Dermis microvascular lymphatic vessel endothelial cell (primary cell): ENCODE measurements at places on chromosomes 5 and 9. TPM values are rescaled to one million over a fixed set of nuclear protein-coding genes. Genes with fewer than 3 reads are reported as not detected.

The RANBP17 gene
- total RNA-seq, result 4.4 and 4.5 TPM in 2 replicates

The PCDHA3 gene
- total RNA-seq, result 0.13 and 0.25 TPM in 2 replicates

DNA sequence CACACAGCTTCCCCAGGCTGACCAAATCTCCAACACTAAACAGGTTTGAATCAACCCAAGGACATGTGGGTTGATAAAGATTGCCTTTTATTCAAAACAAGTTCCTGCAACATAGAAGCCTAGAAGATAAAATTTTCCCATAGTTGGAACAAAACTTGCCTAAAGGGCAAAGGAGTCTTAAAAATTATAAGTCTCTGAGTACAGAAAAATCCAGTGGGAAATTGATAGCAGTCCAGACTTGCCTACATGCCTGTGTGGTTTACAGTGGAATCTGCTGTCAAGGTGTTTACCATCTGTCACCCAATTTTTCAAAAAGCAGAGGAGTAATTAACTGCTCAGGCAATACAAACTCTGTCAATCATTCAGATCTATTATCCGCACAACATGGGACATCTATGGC, 168.2 kb downstream of the PPP2R2B start:
- DNase-seq, result no peak

DNA sequence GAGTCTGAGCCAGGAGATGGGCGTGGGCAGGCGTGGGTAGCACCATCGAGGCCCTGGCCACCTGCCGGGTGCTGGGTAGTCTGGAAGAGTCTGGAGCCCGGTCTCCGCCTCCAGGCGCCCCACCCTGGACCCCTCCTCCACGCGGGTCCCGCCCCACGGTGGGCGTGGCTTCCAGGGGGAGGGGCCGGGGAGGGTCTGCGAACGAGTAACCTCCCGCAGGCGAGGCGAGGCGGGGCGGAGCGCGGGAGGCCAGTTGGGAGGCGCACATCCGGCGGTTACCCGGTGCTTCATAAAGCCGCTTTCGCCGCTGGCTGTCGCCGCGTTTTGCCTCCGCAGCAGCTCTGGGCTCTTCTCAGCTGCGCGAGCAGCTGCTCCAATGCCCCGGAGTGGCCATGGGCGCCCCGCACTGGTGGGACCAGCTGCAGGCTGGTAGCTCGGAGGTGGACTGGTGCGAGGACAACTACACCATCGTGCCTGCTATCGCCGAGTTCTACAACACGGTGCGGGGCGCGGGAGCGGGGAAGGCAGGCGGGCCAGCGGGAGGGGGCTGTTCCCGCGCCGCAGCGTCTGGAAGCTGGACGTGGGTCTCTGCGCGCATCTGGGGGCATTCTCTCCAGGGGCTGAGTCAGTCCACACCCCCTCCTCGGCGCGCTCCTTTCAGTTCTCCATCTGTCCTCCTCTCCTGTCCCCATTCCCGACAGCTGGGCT, at the start of gene ACER2:
ACER2 (plus strand) TSS at position 317 of the 708 bp plus-strand sequence; CDS start at position 393, 76 bp downstream.
- DNase-seq, result peak; percentile 78

DNA sequence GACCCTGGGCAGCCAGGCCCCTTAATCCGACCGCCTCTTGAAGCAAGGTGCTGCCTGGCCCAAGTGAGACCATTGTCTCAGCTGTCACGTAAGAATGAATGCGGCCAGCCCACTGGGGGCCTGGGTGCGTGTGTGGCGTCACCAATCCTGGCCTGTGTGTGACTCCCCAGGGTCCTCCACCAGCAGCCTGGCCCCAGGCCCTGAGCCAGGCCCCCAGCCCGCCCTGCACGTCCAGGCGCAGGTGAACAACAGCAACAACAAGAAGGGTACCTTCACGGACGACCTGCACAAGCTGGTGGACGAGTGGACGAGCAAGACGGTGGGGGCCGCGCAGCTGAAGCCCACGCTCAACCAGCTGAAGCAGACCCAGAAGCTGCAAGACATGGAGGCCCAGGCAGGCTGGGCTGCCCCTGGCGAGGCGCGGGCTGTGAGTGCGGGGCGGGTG, 124.2 kb downstream of the WNK2 start:
- DNase-seq, result no peak

GRCh38 chr5:141944076-141944475, 13.9 kb downstream of the PCDH12 start:
- no peak for DNase-seq

The BARHL1 gene
- not detected in 2 replicates for total RNA-seq

DNA sequence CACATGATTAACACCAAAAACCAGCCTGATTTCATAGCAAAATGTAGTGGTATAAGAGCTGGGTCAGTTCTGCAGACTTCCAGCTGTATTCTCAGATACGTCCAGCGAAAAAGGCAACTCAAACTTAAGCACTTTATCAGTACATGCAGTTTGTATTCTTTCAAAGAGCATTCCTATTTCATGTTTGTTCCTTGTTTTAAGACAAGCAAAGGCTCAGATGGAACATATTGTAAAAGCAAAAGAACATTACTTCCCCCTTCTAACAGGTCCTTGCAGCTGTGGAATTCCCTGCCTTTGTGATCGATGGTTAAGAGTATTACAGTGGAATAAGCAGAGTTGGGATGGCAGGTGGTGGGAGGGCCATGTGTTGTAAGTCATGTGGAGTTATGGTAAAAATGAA, 86.3 kb upstream of the GRHPR start:
- no peak for DNase-seq

GRCh38 chr5:67297376-67297775, 100.8 kb upstream of the CD180 start:
- no peak for DNase-seq

DNA sequence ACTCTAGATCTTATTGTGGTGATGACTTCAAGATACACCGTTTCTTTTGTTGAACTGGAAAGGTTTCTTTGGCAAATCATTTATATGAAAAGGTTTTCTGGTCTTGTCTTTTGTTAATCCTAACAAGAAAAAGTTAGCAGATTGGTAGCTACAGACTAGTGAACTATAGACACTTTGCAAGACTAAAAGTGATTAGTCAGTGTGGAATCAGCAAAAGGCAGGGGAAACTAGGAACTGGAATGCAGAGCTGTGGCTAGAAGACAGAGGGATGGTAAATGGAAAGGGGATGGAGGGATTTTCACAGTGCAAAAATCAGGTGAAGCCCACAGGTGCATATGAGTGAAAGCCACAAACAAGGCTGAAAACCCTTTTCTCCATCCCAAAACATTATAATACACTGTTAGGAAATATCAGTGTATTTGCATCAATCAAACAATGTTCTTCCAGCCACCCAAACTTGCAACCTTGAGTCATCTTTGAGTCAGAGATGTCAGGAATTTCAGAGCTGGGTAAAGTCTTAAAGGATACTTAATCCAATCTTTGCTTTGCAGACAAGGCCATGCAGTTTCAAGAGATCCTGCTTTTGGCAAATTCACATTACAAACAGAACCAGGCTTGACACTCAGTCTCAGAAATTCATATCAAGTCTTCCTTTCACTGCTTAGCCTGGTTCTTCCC, 52.7 kb downstream of the PLK2 start:
- DNase-seq, result no peak

DNA sequence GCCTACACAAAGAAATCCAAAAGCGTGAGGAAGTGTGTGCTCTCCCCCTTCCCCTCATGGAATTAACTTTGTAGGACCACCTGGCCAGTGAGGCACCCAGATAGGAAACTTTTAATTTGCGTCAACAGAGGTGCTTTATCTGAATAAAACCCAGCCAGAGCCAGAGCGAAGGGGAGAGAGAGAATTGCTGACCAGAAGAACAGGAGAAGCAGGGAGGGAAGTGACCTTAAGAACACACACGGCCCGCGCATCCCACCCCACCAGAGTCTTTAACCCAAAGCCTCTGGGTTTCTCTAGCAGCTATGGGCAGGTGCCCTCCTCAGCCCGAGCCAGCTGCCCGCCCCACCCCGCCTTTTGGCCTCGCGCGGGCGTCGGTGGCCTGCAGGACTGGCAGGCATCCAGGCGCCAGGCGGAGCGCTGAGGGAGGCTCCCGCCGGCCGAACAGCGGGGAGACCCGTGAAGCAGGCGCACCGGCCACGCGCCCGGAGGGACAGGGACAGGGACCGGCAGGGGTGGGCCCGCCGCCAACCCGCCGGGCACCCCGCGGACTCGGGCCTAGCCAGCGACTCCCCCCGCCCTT, 580 bp downstream of the ERAP1 start:
- DNase-seq, result peak; percentile 24

The PLCXD3 gene
- 0.38 and 0.64 TPM in 2 replicates for total RNA-seq

GRCh38 chr9:92610470-92611420, 59.2 kb downstream of the IPPK start:
- DNase-seq, result no peak

The GARIN3 gene
- not detected in 2 replicates for total RNA-seq

The ZNF879 gene
- 2.6 and 4.2 TPM in 2 replicates for total RNA-seq

- no peak for DNase-seq
Observed at GRCh38 chr5:121525706-121526105, 326.0 kb upstream of the FTMT start.

DNA sequence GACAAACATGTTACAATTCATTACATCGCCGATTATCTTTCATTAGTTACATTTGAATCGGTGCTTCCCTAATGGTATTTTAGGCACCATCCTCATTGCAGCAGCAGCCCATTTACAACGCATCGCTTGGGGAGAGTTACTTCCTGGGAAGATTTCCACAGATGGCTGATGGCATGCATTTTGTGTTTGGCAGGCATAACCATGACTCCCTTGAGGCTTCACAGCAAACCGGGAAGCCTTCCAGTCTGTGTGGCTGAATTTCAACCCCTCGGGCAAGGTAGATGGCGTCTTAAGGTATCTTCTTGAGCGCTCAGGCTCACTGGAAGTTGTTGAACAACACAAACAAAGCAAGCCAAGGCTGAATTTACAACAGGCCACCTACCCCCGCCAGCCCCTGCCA, 1.6 kb upstream of the DNAH5 start:
- no peak for DNase-seq

The NUTM2G gene
- total RNA-seq, result not detected in 2 replicates

DNA sequence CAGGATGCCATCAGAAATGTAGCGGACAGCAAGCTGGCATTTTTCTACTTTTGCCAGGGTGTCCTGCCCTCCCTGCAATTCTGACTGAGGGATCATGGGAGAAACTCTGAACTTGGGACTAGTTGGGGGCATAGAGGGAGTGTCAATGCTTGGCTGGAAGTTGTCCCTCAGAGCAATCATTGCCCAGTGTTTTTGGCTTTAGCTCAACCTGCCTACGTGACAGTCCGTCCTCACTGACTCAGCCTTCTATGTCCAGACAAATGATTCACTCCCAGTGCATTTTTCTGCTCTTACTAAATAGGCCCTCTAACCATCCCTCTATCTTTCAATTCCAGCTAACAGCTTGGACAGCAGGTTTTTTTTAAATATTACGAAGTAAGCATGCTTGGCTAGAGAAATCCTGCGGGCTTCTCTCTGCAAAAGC, 627.4 kb downstream of the TLR4 start:
- no peak for DNase-seq

- no peak for DNase-seq
Observed at GRCh38 chr5:159990506-159990905, 18.4 kb upstream of the TTC1 start.

The PRRX2 gene
- 0.13 and 1.2 TPM in 2 replicates for total RNA-seq

GRCh38 chr5:38938424-38938823, 92.6 kb downstream of the OSMR start:
- no peak for DNase-seq

DNA sequence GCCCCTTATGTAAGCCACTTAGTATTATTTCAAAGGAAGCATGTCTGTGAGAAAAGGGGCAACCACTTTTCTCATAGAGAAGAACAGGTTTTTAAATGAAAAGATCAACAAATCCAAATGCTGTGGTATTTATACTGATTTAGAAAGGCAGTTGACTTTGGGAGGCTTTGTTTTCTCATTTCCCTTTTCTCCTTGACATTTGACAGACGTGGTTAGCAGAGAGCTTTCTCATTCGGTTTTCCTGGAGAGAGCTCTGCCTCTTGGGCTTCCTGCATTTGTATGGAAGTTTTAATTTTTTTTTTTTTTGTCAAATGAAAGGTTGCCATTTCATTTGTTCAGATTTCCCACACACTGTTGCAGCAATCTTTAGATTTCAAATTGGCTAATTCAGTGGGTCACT, 62.5 kb downstream of the EXOSC2 start:
- peak; percentile 78 for DNase-seq

DNA sequence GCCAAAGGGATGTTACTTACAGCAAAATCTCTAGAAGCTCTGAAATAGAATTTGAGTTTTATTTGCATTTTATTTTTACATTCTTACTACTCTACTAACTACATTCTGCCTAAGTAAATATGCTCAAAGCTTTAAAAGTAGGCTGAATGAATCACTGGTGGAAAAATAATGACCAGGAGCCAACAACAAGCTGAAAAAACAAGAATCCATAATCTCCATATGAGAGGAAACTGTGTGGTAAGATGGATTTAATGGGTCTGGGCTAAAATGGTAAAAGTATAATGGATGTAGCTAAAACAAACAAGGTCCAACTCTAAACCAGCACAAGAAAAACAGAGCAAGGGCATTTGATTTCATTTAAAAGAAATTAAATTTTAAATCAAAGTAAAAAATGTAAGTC, 525.8 kb upstream of the FTMT start:
- DNase-seq, result peak; percentile 89

- DNase-seq, result no peak
Observed at GRCh38 chr5:34469971-34470370, 186.2 kb upstream of the RAI14 start.

DNA sequence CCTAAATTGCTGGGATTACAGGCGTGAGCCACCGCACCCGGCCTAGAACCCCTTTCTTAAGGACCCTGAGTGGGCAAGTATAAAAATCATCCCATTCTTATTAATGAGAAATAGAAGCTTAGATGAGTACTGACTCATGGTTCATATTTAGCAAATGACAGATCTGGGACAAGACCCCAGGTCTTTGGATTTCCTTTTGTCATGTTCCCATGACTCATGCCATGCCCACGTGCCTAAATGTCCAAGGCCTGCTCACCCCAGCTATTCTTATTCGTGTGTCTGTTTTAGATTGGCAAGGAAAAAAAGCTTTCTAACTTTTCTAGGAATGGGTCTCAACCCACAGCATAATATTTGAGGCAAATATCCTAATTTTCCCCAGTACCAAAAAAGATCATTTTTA, 57.7 kb upstream of the RPS23 start:
- peak; percentile 20 for DNase-seq

- no peak for DNase-seq
Observed at GRCh38 chr9:20353931-20354652, 268.2 kb downstream of the MLLT3 start.

GRCh38 chr5:79929095-79929494, 62.0 kb downstream of the MTX3 start:
- no peak for DNase-seq

The PPP3R2 gene
- not detected in 2 replicates for total RNA-seq

The MARCOL gene
- total RNA-seq, result not detected in 2 replicates

The STK10 gene
- 27.8 and 29.1 TPM in 2 replicates for total RNA-seq

- peak; percentile 27 for DNase-seq
Observed at GRCh38 chr9:4299005-4299795, 668 bp downstream of the GLIS3 start.

The GPR21 gene
- 0.39 and 0.63 TPM in 2 replicates for total RNA-seq

GRCh38 chr5:170314541-170315095, 17.0 kb upstream of the LCP2 start:
- no peak for DNase-seq

DNA sequence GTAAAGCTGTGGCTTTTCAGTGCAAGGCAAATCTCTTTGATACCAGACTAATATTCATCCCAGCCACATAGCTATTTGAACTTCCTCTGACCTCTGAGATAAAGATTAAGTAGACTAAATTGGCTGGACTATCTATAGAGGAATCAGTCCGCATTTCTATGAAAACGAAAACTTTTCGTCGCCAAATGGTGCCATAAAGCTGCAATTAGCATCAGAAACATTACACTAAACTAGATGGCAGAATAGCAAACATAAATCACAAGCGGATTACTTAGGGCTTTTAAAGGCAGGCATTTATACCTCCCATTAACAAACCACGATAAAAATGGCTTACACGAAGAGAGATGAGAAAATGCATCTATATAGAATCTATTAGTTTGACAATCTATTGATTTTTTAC, 1009.7 kb upstream of the CDH6 start:
- DNase-seq, result no peak

- DNase-seq, result no peak
Observed at GRCh38 chr9:86764221-86764624, 183.1 kb downstream of the GAS1 start.
